ENCODE measurements at places on chromosomes 11 and 22. TPM values are rescaled to one million over a fixed set of nuclear protein-coding genes. Genes with fewer than 3 reads are reported as not detected.

The EFCAB6 gene
- total RNA-seq: not detected

- no peak for DNase-seq
Observed at GRCh38 chr22:30561402-30562189, 12.9 kb downstream of the GAL3ST1 start.

- no peak for DNase-seq
Observed at GRCh38 chr22:50535113-50535512, 5.3 kb upstream of the TYMP start.

DNA sequence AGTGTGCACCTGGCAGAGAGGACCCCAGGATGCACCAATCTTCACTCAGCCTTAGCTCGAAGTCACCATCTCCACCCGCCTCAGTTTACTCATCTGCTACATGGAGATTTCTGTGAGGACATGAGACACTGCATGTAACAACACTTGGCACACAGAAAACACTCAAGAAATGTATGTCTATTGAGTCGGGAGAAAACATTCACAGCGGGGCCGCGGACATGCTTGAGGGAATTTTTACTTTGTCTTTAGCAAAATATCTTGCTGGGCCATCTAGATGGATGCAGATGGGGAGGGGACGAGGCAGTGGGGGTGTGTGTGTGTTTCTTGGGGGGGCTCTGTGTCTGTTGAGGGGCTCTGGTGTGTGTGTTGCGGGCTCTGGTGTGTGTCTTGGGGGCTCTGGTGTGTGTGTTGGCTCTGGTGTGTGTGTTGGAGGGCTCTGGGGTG lies 28.4 kb upstream of the RFPL3 start:
- no peak for DNase-seq

GRCh38 chr11:32032478-32032877 lies 58.4 kb upstream of the RCN1 start:
- no peak for DNase-seq

The NFAM1 gene
- not detected for total RNA-seq

The SLC7A4 gene
- 1.9 TPM for total RNA-seq

DNA sequence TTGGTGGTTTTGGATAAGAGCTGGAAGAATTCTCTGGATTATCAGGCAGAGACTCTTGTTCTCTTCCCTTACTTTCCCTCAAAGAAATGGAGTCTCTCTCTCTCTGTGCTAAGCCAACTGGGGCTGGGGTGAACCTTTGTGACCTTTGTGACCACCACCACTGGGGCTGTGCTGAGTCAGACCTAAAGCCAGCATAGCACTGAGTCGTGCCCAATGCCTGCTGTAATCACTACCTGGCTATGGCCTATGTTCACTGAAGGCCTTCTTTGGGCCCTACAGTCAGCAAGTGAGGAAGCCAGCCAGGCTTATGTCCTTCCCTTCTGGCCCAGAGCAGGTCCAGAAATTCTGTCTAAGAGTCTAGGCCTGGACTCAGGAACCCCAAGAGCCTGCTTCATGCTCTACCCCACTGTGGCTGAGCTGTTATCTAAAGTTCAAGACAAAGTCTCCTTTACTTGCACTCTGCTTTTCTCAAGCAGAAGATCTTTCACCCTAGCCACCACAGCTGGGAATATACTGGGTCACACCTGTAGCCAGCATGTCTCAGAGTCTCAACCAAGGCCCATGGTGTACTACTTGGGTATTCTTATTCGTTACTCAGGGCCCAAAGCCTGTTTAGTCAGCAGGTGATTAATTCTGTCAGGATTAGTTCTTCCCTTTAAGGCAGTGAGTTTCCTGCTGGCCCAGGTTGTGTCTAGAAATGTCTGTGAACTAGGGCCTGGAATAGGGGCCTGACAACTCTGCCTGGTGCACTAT lies 86.0 kb downstream of the EHF start:
- DNase-seq: no peak

The ELMOD1 gene
- total RNA-seq: not detected

DNA sequence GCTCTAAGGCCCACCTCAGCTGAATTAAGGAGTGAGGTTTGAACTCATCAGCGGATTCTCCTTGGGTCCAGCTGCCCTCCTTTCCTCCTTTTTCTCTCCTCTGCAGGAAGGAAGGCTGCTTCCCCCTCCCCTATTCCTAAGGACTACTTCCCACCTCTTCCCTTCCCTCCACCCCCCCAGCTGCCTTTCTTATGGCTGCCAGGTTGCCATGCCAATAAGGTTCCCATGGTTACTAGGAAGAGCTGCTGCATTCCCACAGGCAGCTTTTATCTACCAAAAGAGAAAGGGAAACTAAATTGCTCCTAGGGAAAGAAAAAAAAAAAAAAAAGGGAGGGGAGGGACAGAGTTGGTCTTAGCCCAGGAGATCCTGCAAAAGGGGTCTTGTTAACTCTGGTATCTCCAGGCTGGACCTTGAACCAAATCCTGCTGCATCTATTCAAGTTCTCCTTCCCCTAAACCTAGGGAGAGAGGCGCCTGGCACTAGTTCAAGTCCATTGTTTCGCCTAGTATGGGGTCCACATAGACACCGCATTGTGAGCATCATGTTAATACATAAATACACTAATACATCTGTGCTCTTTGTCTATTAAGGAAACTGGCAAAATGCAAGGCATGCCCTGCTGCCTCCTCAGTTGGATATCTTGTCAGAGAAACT lies 21.2 kb upstream of the FEZ1 start:
- no peak for DNase-seq

GRCh38 chr11:70204466-70204799 lies 1.3 kb downstream of the FADD start:
- no peak for DNase-seq

GRCh38 chr22:27222178-27222577 lies 564.8 kb downstream of the MIAT start:
- DNase-seq: no peak

DNA sequence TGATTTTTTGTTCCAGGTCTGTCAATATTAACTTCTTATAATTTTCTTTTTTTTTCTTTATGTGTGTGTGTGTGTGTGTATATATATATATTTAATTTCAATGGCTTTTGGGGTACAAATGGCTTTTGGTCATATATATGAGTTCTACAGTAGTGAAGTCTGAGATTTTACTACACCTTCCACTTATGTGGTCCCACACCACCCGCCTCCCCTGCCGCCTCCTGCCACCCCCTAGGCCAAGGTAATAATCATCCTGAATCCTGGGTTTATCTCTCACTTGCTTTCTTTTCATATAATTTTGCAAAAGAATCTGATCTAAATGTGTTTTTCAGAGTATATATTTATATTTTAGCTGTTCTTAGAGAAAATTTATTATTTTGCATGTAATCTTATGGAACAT lies 11.1 kb downstream of the NEAT1 start:
- no peak for DNase-seq

The ART1 gene
- not detected for total RNA-seq

The MS4A1 gene
- total RNA-seq: not detected

The GGTLC2 gene
- 0.34 TPM for total RNA-seq

- no peak for DNase-seq
Observed at GRCh38 chr11:132123854-132124835, 753.7 kb downstream of the NTM start.

The WEE1 gene
- 116 TPM for total RNA-seq

The APOL5 gene
- total RNA-seq: not detected

DNA sequence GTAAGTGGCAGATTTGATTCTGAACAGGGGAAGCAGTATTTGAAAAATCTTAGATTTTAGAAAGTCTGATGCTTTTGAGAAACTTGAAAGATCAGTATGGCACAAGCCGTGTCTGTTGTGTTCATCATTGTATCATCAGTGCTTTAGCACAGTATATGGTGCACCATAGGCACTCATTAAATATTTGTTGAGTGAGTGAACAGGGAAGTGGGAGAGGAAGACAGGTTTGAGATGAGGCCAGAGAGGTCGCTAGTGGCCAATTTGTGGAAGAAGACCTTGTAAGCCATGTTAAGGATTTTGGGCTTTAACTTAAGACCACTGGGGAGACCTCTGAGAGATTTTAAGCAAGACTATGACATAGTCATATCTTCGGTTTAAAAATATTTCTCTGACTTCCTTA lies 12.9 kb downstream of the CHEK1 start:
- DNase-seq: no peak

The PRG3 gene
- total RNA-seq: not detected

DNA sequence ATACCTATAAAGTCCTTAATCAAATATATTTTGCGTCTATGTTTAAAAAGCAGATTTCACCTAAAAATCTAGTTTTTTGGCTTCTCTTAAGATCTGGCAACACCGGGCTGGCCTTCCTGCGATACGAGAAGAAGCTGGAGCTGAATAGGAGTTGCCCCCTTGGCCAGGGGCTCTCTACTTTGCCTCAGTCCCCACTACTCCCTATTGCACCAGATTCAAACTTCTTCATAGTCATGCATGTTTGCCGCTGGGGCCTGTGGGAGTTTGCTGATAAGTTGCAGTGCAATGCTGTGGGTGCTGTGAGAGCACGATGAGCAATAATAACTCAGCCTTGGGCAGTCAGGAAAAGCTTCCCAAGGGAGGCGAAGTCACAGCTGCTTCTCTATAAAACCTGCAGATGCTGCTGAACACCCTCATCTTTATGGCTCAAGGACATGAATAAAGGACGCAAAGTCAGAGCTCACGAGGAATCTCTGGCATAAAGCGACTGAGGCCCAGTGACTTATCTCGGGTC lies 15.2 kb upstream of the EIF3D start:
- no peak for DNase-seq

The NCR3LG1 gene
- 14.8 TPM for total RNA-seq

DNA sequence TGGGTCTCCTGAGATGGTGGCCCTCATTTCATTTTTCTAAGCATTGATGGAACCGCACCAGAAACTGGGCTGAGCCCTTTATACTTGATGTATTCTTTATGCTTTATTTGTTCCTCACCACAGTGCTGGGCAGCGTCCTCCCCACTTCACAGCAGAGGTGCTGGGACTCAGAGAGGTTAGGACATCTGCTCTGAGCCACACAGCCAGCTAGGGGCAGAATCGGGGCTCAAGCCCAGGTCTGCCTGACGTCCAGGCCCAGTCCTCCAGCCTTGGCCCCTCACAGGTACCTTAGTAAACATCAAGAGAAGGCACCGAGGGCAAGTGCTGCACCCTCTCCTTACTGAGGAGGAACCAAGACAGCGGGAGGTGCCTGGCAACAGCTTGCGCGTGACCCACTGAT lies 20.2 kb upstream of the SHISAL1 start:
- no peak for DNase-seq

DNA sequence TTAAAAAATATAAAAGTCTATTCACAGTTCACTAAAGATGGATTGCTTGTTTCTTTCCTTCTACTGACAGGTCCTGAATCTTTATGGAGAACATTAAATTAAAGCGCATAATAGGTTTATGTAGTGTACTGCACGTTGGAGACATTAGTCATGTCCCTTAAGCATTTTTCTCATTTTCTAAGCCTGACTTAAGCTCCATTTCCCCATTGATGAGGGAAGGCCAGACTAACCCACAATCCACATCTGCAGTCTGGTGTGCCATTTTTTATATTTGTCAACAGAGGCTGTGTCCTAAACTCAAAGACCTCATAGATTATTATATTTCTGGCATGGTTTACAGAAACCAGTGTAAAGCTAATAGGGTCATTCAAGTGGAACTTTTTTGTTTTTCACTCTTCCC lies 39.9 kb downstream of the CADM1 start:
- DNase-seq: no peak

- DNase-seq: no peak
Observed at GRCh38 chr22:17064498-17065100, 20.2 kb upstream of the IL17RA start.

GRCh38 chr11:75855206-75855605 lies 40.2 kb downstream of the UVRAG start:
- no peak for DNase-seq

GRCh38 chr11:115188188-115188897 lies 315.9 kb downstream of the CADM1 start:
- no peak for DNase-seq

DNA sequence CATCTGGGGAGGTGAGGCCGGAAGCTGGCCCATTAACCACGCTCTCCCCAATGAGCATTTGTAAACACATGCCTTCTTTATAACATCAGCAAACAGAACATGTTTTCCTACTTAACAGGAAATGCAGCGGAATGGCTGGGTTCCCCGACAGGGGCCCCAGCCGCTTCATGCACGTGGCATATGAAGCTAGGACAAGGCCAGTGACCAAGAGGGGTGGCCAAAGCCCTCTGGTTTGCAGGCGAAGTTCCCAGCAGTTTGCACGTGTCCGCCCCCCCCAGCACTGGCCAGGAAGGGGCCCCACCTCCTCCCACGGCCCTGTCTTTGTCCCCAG lies 38.7 kb upstream of the LINC01488 start:
- peak; percentile 83 for DNase-seq

- no peak for DNase-seq
Observed at GRCh38 chr11:60842668-60843600, 1.0 kb downstream of the CCDC86 start.

The ALDH3B1 gene
- 8.2 TPM for total RNA-seq

DNA sequence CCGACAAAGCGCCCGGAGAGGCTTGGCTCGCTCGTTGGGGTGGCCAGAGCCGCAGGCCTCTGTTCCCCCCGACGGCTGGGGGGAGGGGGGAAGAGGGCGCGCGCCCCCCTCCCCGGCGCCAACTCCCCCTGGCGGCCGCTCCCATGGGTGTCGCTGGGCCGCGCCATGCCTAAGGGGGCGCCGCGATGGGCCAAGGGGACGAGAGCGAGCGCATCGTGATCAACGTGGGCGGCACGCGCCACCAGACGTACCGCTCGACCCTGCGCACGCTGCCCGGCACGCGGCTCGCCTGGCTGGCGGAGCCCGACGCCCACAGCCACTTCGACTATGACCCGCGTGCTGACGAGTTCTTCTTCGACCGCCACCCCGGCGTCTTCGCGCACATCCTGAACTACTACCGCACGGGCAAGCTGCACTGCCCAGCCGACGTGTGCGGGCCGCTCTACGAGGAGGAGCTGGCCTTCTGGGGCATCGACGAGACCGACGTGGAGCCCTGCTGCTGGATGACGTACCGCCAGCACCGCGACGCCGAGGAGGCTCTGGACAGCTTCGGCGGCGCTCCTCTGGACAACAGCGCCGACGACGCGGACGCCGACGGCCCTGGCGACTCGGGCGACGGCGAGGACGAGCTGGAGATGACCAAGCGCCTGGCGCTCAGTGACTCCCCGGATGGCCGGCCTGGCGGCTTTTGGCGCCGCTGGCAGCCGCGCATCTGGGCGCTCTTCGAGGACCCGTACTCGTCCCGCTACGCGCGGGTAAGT lies 1.4 kb downstream of the KCNC1 start:
- peak; percentile 17 for DNase-seq

- DNase-seq: no peak
Observed at GRCh38 chr11:78415338-78415737, 2.3 kb downstream of the GAB2 start.

The GAL3ST3 gene
- total RNA-seq: not detected

- DNase-seq: peak; percentile 61
Observed at GRCh38 chr22:20436307-20436767, 1.3 kb downstream of the SCARF2 start.

The XNDC1N gene
- total RNA-seq: 25.5 TPM

GRCh38 chr11:35629914-35630313 lies 11.7 kb downstream of the FJX1 start:
- DNase-seq: peak; percentile 56

Measured in Caco-2 (cell line).